ENCODE measurements at places on chromosomes 7 and 10. TPM values are rescaled to one million over a fixed set of nuclear protein-coding genes. Genes with fewer than 3 reads are reported as not detected.

MRLN gene
- not detected for total RNA-seq

UCMA gene
- total RNA-seq: not detected

SLC13A4 gene
- not detected for total RNA-seq

DNMBP gene
- total RNA-seq: 14.4 TPM

OPTN gene
- 27.8 TPM for total RNA-seq

TMEM196 gene
- not detected for total RNA-seq

NOS3 gene
- 0.39 TPM for total RNA-seq

RASA4B gene
- not detected for total RNA-seq

RAPGEF5 gene
- total RNA-seq: 1.8 TPM

HYCC1 gene
- total RNA-seq: 186 TPM

HGF gene
- total RNA-seq: not detected

AQP1 gene
- 1.0 TPM for total RNA-seq

XRCC2 gene
- 24.6 TPM for total RNA-seq

NACAD gene
- total RNA-seq: 3.2 TPM

MMRN2 gene
- total RNA-seq: 0.06 TPM

NCOA4 gene
- 101 TPM for total RNA-seq
